Breast epithelium (tissue), 4 donors: ENCODE measurements at places on chromosomes 2 and 18.
A peak's percentile ranks its signal among the peaks of the same experiment; 100 is the strongest.

GRCh38 chr2:42133771-42134195 lies 35.4 kb upstream of the EML4 start:
- no peak overlapping the region for H3K4me3 ChIP-seq
- peaks cover 14% of the 10 kb centered on the region for H3K4me1 ChIP-seq
- no peaks in the 10 kb centered on the region for H3K36me3 ChIP-seq
- H3K27ac ChIP-seq, result peak overlapping the region; percentile 67
- H3K27me3 ChIP-seq, result no peaks in the 10 kb centered on the region

- peak overlapping the region; percentile 46 for H3K4me3 ChIP-seq
- H3K27me3 ChIP-seq, result no peaks in the 10 kb centered on the region
- peak overlapping the region; percentile 86 for H3K27ac ChIP-seq
- no peak for DNase-seq
Observed at GRCh38 chr18:55477860-55478581, 110.0 kb downstream of the TCF4 start.

- H3K4me1 ChIP-seq, result no peaks in the 10 kb centered on the region
- no peak overlapping the region for H3K4me3 ChIP-seq
- DNase-seq, result no peak
- H3K27me3 ChIP-seq, result no peaks in the 10 kb centered on the region
- no peaks in the 10 kb centered on the region for H3K36me3 ChIP-seq
Observed at GRCh38 chr2:64930258-64930671, 58.9 kb upstream of the SLC1A4 start.

DNA sequence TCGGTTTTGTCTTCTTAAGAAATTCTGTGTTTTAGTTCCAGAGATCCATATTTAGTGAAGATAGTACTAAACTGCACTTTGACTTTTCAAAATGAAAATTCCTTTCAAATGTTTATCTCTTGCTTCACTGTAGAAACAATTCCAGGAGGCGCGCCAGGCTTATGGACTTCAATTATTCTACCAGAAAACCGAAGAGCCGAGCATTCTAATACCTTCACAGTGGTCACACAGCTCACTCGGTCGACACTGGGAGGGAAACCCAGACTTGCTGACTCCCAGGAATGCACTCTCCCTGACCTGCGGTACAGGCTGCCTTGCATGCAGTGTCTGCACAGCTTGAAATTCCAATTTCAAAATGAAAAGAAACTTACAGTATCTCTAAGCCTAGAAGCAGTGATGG lies 119.9 kb upstream of the PIEZO2 start:
- H3K4me1 ChIP-seq, result no peaks in the 10 kb centered on the region
- H3K4me3 ChIP-seq, result no peak overlapping the region
- H3K36me3 ChIP-seq, result no peaks in the 10 kb centered on the region
- no peak for DNase-seq

- no peak overlapping the region for H3K27ac ChIP-seq
- no peaks in the 10 kb centered on the region for H3K36me3 ChIP-seq
- no peak overlapping the region for H3K4me3 ChIP-seq
- DNase-seq, result no peak
Observed at GRCh38 chr2:67792191-67792590, 270.6 kb downstream of the C1D start.

DNA sequence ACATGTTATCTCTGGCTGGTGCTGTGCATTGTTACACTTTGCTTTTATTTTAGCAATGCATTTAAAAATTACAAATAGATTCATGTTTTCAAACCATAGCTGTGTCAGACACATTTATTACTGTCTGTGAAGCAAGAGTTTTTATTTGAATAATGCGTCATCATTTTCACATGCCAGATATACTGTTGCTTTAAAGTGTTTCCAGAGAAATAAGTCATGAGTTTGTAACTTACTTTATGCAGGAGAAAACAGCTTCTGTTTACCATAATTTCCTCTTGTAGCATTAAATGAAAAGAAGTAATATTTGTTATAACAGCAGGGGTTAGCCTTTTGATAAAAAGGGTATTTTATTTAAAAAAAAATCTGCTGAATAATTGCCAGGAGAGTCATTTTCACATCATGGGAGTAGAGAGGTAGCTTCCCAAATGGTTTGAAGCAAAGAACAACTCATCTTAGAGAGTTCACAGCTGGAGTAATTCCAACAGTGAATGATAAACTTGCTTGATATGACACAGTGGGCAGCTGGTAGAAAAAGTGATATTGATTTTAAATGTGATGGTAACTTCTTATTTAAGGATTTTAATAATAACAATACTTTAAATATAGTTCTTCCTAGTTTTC lies 1274.5 kb upstream of the CRIM1 start:
- H3K4me3 ChIP-seq, result no peak overlapping the region
- no peaks in the 10 kb centered on the region for H3K4me1 ChIP-seq
- DNase-seq, result no peak

GRCh38 chr18:48781163-48781987 lies 169.4 kb downstream of the SMAD7 start:
- no peak overlapping the region for H3K4me3 ChIP-seq
- H3K4me1 ChIP-seq, result peaks cover 10% of the 10 kb centered on the region

DNA sequence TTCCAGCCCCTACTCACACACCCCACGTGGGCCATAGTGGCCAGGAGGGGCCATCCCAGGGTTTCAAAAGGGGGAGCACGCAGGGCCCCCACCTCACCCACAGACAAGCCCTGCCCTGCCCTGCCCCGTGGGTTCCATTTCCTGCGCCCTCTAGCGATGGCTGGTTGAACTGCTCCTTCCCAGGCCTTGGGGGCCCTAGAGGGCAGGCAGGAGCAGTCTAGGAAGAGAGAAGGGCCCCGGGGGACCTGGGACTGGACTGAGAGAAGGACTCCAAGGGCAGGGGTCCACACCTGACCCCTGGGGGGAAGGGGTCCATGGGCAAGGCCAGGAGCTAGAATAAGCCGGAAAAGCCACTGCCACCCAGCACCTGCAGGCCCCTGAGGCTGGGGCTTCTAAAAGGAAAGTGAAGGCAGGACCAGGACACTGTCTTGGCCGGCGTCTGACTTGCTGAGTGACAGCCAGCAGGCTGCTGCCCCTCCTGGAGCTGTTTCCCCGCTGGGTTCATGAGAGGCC lies 10.1 kb downstream of the CYP26B1 start:
- peaks cover under 1% of the 10 kb centered on the region for H3K4me1 ChIP-seq
- H3K36me3 ChIP-seq, result no peaks in the 10 kb centered on the region
- no peaks in the 10 kb centered on the region for H3K27me3 ChIP-seq
- DNase-seq, result peak; percentile 61

GRCh38 chr2:104944495-104944894 lies 90.6 kb downstream of the POU3F3 start:
- DNase-seq, result no peak
- H3K36me3 ChIP-seq, result no peaks in the 10 kb centered on the region
- H3K27me3 ChIP-seq, result peaks cover 19% of the 10 kb centered on the region
- H3K4me1 ChIP-seq, result no peaks in the 10 kb centered on the region

GRCh38 chr2:85770369-85770768 lies 16.6 kb downstream of the ATOH8 start:
- no peak overlapping the region for H3K4me3 ChIP-seq
- no peak overlapping the region for H3K27ac ChIP-seq
- H3K36me3 ChIP-seq, result no peaks in the 10 kb centered on the region
- no peaks in the 10 kb centered on the region for H3K27me3 ChIP-seq

GRCh38 chr2:46001741-46002506 lies 295.3 kb upstream of the EPAS1 start:
- DNase-seq, result no peak
- H3K27me3 ChIP-seq, result no peaks in the 10 kb centered on the region
- no peaks in the 10 kb centered on the region for H3K36me3 ChIP-seq
- no peaks in the 10 kb centered on the region for H3K4me1 ChIP-seq
- no peak overlapping the region for H3K27ac ChIP-seq

DNA sequence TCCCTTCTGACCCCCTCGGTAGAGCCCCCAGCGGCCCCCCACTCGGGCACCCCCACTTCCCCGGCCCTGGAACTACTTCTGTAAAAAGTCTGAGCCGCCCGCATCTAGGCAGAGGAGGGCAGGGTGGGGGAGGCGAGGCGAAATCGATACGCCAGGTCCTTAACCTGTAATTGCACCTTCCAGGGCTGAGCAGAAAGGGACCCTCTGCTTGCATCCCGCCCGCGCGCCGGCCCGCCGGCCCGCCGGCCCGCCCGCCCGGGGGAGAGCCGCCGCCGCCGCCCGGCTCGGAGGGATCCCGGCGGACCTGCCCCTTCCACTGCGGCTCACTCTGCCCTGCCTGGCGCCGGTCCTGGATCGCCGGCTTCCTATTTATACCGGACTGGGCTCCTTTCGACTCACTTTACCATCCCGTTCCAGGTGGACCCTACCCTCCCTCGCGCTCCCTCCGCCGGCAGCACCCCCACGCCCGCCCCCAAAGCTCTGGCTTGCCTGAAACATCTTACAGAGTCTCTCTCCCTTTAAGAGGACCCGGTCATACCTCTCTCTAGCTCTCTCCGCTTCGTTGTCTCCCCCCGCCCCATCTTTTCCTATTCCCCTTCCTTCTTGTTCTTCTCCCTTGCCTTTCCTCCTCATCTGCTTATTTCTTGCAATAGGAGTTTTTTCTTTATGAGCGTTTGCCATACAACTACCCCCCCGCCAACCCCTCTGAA lies 797 bp downstream of the KLHL14 start:
- H3K4me1 ChIP-seq, result peaks cover 6% of the 10 kb centered on the region
- H3K36me3 ChIP-seq, result no peaks in the 10 kb centered on the region
- H3K27ac ChIP-seq, result no peak overlapping the region
- DNase-seq, result no peak
- H3K4me3 ChIP-seq, result peak overlapping the region; percentile 43
- peaks cover 2% of the 10 kb centered on the region for H3K27me3 ChIP-seq

DNA sequence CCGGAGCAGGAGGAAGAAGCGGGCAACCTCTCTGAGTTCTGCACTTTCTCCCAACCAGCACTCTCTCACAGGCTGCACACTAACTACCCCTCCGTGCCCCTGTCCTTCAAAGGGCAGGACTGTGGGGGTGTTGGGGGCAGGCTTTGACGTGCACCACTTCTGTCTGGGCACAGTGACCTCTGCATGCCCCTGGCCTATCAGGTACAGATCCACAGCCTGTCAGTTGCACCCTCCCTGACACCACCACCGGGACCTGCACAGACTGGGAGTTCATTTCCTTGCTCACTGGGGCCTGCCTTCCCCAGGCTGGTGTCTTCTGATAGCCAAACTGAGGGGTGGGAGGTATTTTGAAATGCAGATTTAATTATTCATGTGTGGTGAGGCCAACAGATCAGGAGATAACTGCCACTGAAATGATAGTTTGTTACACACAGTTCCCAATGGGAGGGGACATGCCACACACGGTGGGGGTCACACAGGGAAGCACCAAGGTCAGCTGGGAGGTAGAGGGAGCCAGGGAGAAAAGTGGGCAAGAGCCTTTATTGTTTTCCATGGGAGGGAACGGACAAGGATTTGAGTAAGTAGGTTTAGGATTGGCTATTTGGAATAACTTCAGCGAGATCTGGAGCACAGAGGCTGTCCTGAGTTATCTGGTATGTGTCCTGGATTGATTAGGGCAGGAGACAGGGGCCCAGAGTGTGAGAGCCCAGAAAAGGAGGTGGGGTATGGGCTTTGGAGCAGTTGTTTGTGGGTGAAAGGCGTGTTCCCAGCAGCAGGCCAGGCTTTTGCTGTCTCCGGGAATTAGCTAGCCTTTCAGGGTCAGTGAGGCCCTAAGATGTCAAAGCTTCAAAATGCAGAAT lies 251.6 kb downstream of the AFF3 start:
- H3K36me3 ChIP-seq, result no peaks in the 10 kb centered on the region
- DNase-seq, result no peak
- no peak overlapping the region for H3K4me3 ChIP-seq
- no peak overlapping the region for H3K27ac ChIP-seq
- no peaks in the 10 kb centered on the region for H3K27me3 ChIP-seq
- no peaks in the 10 kb centered on the region for H3K4me1 ChIP-seq

- no peaks in the 10 kb centered on the region for H3K27me3 ChIP-seq
- no peaks in the 10 kb centered on the region for H3K4me1 ChIP-seq
- no peak overlapping the region for H3K27ac ChIP-seq
Observed at GRCh38 chr2:169815849-169816248, 8.9 kb downstream of the METTL5 start.

GRCh38 chr2:22854588-22854987 lies 530.4 kb upstream of the KLHL29 start:
- H3K4me1 ChIP-seq, result no peaks in the 10 kb centered on the region
- no peak for DNase-seq
- H3K4me3 ChIP-seq, result no peak overlapping the region
- H3K27ac ChIP-seq, result no peak overlapping the region
- H3K36me3 ChIP-seq, result no peaks in the 10 kb centered on the region

DNA sequence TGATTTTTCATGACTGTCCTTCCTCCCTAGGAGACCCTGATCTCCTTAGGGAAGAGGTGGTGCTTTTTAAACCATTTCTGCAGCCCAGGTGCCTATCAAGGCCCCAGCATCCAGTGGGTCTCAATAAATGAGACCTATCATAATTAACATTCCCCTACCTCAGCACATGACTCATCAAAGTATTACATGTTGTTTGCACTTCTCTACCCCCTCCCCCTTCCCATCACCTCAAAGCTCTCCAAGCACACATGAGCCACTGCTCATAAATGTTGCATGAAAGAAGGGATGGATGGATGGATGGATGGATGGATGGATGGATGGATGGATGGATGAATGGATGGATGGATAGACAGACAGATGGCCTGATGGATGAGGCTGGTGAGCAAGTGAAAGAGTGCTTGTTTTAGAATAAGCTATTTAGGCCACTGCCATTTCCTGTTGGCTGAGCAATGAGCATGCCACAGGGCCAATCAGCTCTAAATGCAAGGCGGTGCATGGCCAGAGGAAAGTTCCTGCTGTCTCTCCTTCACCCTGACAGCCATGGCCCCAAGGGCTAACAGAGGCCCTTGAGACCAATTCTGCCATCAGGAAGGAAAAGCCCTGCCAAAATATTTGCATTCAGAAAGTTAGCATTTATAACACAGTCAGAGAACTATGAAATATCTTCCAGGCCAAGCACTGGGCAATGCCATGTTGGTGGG lies 20.9 kb upstream of the STEAP3 start:
- no peak overlapping the region for H3K4me3 ChIP-seq
- H3K27ac ChIP-seq, result peak overlapping the region; percentile 63
- H3K36me3 ChIP-seq, result no peaks in the 10 kb centered on the region
- no peaks in the 10 kb centered on the region for H3K27me3 ChIP-seq
- DNase-seq, result no peak
- H3K4me1 ChIP-seq, result peaks cover 7% of the 10 kb centered on the region

- H3K4me3 ChIP-seq, result no peak within 1 kb of the TSS
- no peaks in the 10 kb centered on the region for H3K4me1 ChIP-seq
- H3K27me3 ChIP-seq, result no peaks in the 10 kb centered on the region
- no peak for DNase-seq
- no peaks in the 10 kb centered on the region for H3K36me3 ChIP-seq
Observed at GRCh38 chr2:232776435-232776834, at the start of gene KCNJ13. KCNJ13 (minus strand) TSS chr2:232776565; CDS start chr2:232771362, 5,203 bp downstream.

GRCh38 chr2:16617282-16618266 lies 48.1 kb downstream of the CYRIA start:
- peaks cover 4% of the 10 kb centered on the region for H3K4me1 ChIP-seq
- H3K27ac ChIP-seq, result peak overlapping the region; percentile 75
- H3K36me3 ChIP-seq, result no peaks in the 10 kb centered on the region
- H3K27me3 ChIP-seq, result no peaks in the 10 kb centered on the region

DNA sequence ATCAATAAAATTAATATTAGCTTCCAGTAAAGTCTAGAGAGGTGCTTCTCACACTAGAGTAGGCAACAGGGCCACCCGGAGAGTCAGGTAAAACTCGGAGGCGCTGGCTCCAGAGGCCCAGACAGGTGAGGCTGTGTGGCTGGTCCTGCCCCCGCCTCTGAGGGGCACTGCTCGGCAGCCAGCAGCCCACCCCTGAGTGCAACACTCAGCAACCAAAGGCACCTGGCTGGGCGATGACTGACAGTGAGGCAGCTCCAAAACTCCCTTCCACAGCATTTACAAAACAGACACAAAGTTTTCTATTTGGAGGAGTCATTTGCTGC lies 138.8 kb upstream of the ID2 start:
- no peaks in the 10 kb centered on the region for H3K27me3 ChIP-seq
- H3K36me3 ChIP-seq, result no peaks in the 10 kb centered on the region
- no peak overlapping the region for H3K4me3 ChIP-seq
- DNase-seq, result no peak
